ENCODE measurements at places on chromosomes 7 and 10.

DNA sequence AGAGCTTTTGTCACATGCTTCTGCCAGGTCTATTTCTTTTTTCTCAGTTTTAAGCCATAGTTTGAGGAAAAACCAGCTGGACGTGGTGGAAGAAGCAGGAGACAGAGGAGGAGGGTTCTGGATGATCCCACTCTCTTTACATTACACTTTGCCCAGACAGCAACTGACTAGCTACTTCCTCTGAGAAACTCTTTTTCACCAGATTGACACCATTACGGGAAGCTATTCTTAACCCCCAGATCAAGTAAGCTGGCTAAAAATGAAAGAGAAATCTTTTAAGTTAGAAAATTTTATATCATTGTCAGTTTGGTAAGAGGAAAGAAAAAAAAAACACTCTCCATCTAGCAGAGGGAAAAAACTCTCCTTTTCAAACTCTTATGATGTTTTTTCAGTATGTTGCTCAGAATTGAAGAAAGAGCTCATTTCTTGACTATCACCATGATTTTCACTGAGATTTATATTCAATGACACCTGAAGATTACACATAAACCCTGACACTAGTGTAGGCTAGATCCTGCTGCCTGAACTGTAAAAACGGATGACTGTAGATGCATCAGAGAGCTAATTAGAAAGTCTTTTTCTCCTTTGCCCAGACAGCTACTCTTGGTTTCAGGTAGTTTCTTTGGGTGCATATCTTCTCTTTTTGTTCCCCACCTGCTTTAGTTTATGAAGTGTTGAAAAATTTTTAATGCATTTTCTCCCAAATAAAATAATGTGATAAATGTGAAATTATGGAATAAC lies 203.1 kb downstream of the TFEC start:
- DNase-seq = no peak

- DNase-seq = no peak
These were observed 66.5 kb downstream of the UBE2H start for GRCh38 chr7:129886167-129886817.

DNA sequence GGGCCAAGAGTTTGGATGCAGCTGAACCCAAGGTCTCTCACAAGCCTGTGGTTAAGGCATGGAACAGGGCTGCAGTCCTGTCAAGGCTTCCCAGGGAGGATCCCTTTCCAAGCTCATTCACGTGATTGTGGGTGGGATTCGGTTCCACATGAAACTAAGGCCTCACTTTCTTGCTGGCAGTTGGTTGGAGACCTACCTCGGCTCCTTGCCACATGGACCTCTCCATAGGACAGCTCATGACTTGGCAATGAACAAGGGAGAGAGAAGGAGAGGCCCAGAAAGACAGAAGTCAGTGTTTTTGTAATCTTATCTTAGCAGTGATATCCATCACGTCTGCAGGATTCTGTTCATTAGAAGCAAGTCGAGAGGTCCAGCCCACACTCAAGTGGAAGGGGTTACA lies 583.8 kb downstream of the LRMDA start:
- no peak for DNase-seq

GRCh38 chr7:133887459-133887858 lies 239.7 kb upstream of the LRGUK start:
- DNase-seq = no peak

- DNase-seq = no peak
These were observed 31.9 kb downstream of the NXPH1 start for GRCh38 chr7:8465338-8465737.

DNA sequence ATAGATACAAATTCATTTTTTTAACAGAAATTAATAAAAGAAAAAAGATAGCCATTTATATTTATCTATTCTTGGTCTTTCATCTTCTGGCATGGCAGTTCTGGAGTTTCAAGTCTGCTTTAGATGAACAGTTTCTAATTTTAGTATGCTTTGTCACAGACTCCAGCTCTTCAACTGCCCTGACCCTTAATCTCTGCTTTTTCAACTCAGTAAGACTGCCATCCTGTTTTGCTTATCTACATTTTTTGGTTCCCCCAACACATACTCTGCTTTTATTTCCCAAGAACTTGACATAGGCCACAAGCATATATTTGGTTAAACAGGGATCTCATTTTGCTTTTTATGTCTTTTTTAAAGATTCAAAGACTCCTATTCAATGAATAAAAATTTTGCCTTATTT lies 309.3 kb upstream of the KCND2 start:
- DNase-seq = no peak

GRCh38 chr7:47506382-47507339 lies 75.2 kb downstream of the TNS3 start:
- DNase-seq = no peak

DNA sequence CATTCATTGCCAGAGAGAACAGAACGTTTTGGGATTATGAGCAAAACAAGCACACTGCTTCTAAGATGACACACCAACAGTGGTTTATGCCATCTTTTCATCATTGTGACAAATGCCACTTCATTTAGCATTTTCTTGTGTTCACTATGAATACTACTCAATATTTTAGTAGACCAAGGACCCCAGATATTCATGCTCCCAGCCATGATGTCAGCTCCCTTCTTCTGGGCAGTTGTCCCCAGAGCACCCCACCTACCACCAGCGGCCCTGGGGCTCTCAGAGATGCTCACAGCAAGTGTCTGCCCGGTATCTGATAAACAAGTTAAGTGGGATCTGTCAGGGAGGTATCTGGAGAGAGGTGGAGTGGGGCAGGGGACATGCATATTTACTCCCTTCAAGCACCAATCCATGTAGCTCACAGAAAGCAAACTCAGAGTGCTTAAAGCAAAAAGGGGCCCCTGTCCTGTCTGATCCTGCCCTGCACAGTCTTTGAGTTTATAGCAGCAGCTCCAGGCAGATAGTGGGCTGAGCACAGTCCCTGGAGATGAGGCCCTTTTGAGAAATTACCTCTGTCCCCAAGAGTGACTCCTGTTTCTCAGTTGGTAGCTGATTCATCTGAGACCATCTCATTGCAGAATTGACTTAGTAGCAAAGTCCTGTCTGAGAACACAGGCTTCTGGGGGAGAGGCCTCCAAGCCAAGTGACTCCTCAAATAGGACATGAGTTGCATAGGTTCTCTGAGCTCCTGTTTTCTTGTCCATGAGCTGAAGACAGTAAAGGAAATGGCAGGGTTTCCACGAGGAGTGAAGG lies 281.8 kb upstream of the KLF6 start:
- DNase-seq = no peak

DNA sequence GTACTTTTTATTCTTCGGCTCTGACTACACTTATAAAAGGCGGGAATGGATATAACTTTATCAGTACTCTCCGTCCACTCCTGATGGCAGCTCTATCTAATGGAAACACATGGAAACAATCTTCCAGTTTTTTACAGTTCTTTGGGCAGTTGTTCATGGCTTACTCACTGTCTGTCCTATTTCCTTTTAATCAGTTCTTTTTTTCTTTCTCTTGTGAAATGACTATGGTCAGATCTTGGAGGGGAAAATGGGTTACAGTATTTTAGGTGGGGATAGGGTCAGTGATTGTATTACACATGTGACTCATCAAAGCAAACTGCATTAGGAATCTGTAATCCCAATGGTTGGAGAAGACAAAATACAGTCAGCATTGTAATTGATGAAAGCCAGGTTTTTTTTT lies 112.4 kb downstream of the BICC1 start:
- DNase-seq = no peak

GRCh38 chr10:85919491-85920021 lies 447.0 kb downstream of the GRID1 start:
- no peak for DNase-seq

GRCh38 chr10:95350830-95351228 lies 60.0 kb upstream of the PDLIM1 start:
- no peak for DNase-seq

- DNase-seq = no peak
These were observed 9.2 kb downstream of the CPN1 start for GRCh38 chr10:100072514-100072913.

- DNase-seq = peak; percentile 2
These were observed 497 bp upstream of the RAB11FIP2 start for GRCh38 chr10:118047157-118047719.

DNA sequence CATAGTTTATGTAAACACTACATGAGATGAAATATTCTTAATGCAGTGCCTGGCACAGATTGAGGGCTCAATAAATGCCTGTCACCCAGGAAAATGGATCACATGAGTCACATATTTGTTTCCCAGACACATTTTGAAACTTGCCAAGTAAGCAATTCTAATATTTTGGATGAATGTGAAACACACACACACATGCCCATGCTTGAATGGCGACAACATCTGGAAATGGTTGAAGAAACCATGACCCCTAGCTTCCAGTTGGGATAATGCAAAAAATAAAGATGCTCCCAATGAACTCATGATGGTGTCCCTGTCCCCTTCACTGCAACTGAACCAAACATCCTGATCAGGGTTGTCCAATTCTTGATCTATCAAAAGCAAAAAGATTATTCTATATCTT lies 797.3 kb downstream of the XPNPEP1 start:
- DNase-seq = no peak

DNA sequence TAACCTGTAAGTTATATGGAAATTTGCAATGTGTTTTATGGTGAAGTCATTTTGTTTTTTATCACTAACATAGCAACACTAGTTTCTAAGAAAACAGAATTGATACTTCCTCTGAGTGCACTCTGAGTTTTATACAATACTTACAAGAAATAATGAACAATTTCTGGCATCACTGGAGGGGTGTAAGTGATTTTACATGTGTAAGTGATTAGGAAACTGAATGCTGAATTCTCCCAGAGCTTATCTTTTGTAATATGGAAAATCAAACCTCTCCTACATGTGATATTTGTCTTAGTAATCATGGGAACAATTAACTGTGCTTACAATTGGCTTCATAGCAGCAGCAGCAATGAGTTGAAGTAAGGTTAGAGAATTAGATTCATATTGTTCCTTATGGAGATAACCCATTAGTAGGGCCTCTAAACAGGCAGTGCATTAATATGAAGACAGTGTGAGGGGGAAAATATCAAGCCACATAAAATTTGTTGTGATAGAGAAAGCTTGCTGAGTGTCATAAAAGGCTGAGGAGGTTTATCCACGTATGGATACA lies 37.4 kb downstream of the SEMA3C start:
- no peak for DNase-seq

DNA sequence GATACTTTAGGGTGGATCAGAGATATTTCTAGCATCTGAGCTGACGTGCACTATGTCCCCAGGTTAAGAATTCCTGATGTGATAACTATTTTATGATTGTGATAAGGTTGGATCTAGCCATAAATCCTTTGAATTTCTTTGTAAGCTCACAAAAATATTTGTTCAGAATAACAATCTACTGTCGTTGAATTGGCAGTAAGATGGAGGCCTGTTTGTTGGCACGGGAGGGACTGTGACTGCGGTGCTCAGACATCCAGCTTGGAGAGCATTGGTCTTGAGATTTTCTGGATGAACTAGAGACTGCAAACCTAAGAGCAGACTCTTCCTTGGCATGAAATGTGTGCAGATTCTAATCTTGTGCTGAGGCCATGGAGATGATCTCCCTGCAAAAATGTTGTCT lies 131.1 kb downstream of the LRRC4 start:
- DNase-seq = no peak

DNA sequence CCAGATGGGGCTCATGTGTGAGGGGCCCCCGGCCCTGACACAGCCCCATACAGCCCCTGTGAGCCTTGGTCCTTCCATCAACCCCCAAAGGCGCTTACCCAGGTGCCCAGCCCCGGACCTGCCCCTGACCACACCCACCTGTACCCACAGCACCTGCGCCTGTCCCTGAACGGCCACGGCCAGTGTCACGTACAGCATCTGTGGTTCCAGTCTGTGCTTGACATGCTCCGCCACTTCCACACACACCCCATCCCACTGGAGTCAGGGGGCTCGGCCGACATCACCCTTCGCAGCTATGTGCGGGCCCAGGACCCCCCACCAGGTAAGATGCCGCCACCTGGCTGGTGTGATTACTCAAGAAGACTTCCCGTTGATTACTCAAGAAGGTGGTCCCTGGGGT lies 33.5 kb downstream of the SH2B2 start:
- no peak for DNase-seq

DNA sequence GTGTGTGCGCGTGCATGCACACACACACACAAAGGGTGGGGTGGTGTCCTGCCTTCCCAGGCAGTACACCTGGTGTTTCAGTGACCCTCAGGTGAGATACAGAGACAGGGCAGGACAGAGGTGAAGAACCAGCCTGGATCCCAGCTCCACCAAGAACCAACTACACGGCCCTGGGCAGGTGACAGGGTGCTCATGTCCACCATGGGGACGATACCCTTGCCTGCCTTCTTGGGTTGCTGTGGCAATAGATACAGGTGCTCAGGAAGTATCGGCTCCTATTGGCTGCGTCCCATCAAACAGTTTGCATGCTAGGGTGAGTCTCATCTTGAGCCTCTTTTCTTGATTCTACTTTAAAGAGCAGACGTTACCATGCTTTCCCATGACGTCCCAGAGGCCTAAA lies 33.7 kb upstream of the CXCL12 start:
- DNase-seq = no peak

DNA sequence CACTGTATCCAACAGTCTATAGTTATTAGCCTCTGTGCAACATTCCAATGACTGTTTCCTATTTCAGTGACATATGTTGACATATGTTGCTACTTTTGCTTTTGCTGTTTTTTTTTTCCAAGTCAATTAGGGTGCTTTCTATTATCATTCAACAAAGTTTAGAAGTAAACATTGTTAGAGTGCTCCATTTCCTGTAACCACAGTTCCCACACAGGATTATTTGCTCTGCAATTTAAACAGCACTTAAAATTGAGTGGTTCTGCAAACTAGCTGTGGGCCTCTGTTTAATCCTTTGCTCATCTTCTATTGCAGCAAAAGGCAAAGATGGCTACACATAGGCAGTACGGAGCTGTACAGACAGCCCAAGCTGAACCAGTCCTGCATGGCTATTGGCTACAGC lies 46.5 kb upstream of the PTN start:
- DNase-seq = no peak

- DNase-seq = no peak
These were observed 17.4 kb upstream of the GDF10 start for GRCh38 chr10:47282657-47283018.

DNA sequence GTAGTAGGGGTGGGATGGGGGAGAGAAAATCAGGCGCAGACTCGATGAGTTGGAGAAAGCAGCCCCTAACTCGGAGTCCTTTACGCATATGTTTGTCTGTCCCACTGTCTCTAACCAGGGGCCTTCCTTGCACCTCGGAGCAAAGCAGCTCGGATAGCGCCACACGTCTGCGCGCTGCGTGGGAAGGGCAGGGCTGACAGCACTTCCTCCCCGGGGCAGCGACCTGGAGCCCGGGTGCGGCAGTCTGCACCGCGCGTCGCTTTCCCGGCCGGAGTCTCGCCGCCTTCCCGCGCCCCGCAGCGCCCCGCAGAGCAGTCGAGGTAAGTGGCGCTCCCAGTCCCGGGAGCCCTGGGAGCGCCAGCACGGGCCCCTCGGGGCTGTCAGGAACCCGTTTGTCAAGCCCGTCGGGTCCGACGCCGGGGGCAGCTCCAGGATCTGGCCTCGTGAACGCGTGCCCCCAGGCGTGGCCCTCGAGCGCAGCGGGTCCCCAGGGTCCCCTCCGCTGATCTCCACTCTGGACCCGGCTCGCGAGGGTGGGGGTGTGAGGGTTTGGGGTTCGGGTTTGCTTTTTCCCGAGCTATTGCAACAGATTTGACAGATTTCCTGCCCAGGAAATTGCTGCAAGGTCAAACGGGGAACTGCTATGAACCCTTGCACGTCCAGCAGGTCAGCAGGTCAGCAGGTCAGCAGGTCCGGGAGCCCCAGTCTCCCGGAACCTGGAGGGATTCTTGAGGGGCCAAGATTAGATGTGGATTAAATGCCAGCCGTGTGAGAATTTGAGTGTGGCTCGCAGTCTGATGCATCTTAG lies 597 bp downstream of the APBB1IP start:
- DNase-seq = peak; percentile 53

- DNase-seq = no peak
These were observed at the start of gene ZNF727 for GRCh38 chr7:64045301-64046040. Gene ZNF727 (plus strand): TSS chr7:64045434. CDS start chr7:64045622, 188 bp downstream.

GRCh38 chr10:61183967-61184366 lies 240.0 kb upstream of the RHOBTB1 start:
- no peak for DNase-seq
